ENCODE measurements at places on chromosomes 2 and 18.

- peak; percentile 49 for DNase-seq
These were observed 35.2 kb upstream of the NAPG start for GRCh38 chr18:10490401-10491165.

DNA sequence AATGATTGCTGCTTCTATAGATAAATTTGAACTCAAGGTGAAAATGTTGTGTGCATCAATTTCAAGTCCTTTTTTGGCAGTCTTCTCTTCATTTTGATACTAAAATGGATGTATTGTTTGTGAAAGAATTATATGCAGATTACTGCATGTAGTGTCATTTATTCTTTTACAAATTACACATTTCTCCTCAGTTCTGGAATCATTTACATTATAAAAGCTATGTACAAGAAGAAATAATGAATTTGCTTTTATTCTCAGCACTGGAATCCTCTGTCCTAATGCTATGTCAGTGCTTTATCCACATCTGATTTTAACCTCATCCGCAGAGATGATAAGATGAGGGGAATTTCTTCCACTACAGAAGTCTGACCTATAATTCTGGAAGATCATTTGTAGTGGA is 220.8 kb upstream of the UBE2E3 start:
- no peak for DNase-seq

DNA sequence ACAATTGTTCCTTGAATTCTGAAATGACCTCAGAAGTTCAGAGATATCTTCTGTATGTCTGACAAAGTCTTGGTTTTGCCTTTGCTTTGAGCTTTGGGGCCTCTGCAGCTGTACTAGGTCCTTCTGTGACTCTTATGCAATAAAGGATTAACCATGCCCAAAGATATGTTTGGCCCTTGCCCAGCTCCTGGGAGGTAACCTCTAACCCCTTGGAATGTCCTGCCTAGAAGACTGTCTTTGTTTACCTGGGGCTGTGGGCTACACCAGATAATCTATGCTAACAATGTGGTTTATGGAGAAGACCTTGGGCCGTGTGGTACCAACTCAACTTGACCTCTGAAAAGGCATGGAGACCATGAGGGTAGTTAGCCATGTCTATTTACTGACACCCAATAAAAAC is 140.9 kb upstream of the CAPN13 start:
- DNase-seq = no peak

- no peak for DNase-seq
These were observed 54.9 kb upstream of the ITPRID2 start for GRCh38 chr2:181836583-181836982.

GRCh38 chr18:3597409-3598357 is 147.7 kb downstream of the TGIF1 start:
- no peak for DNase-seq

- peak; percentile 59 for DNase-seq
These were observed 845 bp upstream of the MYCN start for GRCh38 chr2:15939556-15939853.

DNA sequence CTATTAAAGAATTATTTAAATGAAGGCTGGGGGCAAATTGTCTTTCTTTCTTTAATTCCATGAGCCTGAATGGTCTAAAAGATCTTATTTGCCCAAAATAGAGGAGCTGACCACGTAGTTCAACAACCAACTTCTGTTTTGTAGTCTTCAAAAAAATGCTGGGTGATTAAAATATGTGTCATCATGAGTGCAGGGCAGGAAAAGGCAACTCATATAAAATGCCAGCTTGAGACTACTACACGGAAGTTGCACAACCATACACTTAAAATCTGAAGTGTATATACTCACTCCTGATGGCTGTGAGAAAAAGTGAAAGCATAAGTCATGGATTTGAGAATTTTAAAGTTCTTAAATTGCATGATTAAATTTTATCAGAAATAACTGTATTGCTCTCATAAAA is 210.9 kb downstream of the DYM start:
- DNase-seq = no peak

GRCh38 chr2:51633073-51633472 is 601.1 kb upstream of the NRXN1 start:
- no peak for DNase-seq

- DNase-seq = no peak
These were observed 10.7 kb downstream of the ACP1 start for GRCh38 chr2:275466-275865.

DNA sequence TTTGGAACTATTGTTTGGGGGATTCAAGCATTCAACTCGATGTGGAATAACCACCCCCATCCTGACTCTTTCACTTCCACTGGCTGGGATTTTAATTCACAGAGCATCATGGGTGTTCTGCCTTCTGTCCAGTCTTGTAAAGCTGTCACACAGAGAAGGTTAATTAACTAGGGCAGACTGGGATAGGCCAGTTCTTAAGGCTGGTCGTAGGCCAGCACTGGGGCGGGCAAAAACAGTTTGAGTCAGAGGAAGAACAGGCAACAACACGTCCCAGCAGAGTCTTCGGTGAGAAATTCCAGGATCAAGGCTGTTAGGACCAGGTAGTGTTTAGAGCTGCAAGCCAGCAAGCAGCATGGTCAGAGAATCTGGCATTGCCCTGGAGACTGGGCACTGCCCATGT is 4.0 kb upstream of the RNF152 start:
- DNase-seq = no peak

DNA sequence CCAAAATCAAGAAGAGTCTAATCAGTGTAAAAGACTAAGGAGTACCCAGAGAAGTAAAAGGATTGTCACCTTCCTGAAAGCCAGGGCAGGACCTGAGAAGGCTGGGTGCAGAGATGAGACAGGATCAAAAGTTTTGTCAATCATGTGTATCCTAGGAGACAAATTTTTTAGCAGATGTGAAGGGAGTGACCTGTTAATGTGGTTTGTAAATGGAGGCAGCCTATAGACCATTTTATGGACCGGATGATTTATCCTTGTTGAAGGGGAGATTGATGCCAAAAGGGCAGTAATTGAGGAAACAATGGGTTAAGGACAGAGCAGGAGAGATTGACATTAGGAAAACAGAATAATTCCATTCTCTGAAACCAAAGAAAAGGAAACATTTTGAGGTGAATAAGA is 813 bp downstream of the NDC80 start:
- DNase-seq = no peak

DNA sequence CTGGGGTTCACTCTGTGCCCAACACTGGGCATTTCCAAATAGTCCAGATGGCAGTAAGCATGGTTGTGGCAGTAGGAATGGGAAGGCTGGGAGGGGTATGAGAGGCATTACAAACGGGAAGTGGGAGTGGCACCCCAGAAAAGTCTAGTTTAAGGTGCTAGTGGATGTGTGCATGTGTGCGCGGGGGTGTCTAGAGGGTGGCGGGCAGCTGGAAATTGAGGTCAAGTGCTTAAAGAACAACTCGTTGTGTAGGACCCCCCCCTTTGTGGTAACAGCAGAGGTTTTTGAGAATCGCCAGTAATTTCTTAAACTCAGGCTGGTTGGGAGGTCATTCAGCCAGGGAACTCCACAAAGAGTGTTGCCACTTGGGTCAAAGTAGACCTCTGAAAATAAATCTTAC is 69.9 kb downstream of the RHBDD1 start:
- DNase-seq = no peak

- DNase-seq = no peak
These were observed 128.0 kb downstream of the ABCA12 start for GRCh38 chr2:215010390-215010789.

- DNase-seq = peak; percentile 34
These were observed 20.2 kb downstream of the IL18RAP start for GRCh38 chr2:102442967-102443828.

DNA sequence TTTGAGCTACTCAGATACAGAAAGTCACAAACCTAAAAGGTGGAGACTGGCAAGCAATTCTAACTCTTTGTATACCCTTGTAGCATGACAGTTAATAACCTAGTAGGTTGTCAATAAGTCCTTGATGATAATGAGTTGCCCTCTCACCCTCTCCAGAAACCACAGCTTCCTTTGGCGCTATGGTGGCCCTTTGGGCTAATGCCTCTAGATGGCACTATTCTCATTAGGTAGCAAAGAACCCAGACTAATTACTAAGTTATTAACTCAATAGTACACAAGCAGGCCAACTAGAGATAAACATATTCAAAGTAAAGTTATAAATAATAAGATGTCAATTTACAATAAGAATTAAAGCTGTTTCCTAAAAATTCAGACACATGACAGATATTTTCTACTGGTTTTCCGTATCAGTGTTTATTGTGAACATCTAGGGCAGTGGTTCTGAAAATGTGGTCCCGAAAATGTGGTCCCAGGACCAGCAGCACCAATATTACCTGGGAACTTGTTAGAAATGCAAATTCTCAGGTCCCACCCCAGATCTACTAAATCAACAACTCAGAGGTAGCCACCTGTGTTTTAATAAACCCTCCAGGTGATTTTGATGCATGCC is 41.1 kb downstream of the LDAH start:
- peak; percentile 12 for DNase-seq

DNA sequence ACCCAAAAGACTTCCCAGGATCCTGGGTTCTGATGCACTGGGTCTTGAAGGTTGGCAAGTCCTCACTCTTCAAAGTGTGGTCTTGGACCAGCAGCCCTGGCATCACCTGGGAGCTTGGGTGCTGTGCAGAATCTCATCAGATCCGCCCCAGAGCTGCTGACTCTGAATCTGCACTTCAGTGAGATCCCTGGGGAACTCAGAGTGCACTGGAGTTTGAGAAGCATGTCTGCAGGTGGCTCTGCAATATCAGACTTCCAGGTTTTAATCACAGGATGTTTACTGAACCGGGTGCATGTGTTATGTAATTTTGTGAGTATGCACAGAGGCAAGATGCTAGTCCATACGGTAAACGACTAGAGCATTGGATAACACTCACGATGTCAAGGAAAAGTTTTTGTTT is 58.0 kb upstream of the BOD1L2 start:
- no peak for DNase-seq

DNA sequence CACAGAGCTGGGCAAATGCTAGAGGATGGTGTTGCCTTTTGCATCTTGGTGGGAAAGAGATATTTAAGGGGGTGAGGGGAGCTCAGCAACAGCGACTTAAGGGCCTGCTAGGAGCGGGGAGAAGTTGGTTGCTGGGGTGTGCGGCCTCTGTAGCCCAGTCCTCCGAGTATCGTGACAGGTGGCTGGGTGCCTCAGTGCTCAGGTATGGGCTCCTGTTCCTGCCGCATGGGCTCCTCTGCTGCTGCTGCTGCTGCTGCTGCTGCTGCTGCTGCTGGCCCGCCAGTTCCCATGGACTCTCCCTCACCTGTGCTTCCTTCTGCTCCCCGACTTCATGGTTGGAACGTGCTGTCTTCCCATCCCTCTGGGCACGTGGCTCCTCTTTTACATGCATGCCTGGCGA is 22.0 kb downstream of the AGAP1 start:
- no peak for DNase-seq

DNA sequence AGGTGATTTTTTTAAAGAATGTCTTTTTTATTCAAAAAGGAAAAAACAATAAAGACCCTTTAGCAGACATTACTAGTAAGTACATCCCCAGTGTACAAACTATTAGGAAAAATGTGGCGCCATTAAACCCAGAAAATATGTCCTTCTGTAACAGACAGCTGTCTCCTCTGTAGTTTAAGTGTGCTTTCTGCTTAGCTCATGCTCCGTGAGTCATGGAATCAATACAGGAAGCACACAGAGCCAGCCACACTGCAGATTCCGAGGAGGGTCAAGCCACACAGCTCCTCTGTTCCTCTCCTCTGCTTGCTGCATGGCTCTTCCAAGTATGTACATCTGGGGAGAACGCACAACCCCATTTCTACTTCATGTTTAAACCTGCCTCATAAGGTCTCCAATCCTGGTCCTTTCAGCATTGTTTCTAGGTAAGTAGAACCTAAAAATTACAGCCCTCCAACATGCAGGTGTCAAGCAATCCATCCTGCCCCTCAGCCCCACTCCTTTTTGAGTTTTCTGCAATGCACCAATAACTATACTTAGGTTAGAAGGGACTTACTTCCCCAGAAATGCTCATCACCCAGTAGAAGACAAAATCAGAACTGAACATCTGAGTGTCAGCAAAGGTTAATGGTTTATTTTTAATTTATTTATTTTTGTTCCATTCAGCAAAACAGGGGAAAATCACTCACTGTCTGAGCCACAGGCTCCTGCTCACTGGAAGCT is 37.5 kb downstream of the ACVR1 start:
- DNase-seq = peak; percentile 70

- DNase-seq = no peak
These were observed 7.4 kb downstream of the HTRA2 start for GRCh38 chr2:74537140-74537539.

DNA sequence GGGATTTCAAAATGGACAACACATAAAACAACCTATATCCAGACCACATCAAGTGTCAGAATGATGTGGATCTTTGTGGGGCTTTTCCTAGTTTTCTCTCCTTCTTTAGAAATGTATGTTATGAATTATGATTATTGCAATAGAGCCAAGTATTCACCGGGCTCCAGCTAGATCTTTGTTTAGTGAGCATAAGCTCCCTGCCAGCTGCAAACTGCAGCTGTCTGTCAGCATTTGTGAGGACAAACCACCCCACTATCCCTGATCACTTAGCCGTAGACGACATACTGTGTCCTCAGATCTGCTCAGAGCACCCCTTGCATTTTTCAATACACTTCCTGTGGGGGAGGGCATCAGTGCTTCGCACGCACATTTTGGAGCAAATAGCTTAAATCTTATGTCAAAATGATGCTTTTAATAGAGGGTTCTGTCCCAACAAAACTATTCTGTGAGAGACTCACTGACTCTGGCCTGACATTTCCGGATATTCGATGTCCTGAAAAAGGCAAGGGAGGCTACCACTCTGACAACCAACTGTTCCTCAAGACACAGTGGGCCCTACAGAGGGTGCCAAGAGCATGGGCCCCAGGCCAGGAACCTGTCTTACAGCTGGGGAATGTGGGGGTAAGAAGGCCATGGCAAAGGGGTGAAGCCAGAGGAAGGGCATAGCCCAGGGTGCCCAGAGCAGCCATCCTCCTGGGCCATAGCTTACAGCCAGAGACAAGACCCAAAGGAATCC is 346.0 kb downstream of the ARHGAP15 start:
- no peak for DNase-seq

GRCh38 chr18:74694436-74694835 is 96.8 kb downstream of the ZNF407 start:
- DNase-seq = no peak

Measured in K562 (cell line).